Stimulated activated CD8-positive, alpha-beta memory T cell treated with anti-CD3 and anti-CD28 coated beads, Interleukin-15, amount 100 ng/mL, for 24 hours (primary cell): ENCODE measurements at places on chromosomes 1 and 21.
A peak's percentile ranks its signal among the peaks of the same experiment; 100 is the strongest.

DNA sequence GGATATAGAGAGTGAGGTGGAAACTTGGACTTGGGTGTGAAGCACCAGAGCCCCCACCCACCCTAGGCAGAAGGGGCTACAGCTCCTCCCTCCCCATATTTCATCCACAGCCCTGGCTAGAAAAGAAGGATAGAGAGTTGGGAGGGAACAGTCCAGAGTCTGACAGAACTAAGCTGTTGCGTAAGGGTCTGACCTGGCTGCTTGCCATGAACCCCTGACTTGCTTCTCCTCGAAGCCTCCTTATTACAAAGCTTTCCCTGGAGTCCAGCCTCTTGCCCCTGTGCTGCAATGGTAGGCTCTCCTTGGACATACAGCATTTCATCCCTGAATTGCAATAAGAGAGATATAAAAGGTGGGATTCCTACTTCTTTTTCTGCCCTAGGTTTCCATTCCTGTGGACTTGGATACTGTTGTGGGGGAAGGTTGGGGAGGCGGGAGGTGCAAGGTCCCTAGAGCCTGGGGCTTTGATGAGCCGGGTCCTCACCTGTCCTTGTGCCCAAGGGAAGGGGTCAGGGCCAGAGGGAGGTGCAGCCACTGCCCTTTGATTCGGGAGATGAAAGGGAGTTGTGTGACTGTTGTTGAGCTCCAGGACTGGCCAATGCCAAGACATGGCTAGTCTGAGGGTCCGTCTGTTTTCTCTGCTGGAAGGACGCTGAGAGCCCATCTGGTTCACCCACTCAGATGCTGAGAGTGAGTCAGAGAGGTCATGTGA is 2.7 kb downstream of the RHBG start:
- DNase-seq: no peak

DNA sequence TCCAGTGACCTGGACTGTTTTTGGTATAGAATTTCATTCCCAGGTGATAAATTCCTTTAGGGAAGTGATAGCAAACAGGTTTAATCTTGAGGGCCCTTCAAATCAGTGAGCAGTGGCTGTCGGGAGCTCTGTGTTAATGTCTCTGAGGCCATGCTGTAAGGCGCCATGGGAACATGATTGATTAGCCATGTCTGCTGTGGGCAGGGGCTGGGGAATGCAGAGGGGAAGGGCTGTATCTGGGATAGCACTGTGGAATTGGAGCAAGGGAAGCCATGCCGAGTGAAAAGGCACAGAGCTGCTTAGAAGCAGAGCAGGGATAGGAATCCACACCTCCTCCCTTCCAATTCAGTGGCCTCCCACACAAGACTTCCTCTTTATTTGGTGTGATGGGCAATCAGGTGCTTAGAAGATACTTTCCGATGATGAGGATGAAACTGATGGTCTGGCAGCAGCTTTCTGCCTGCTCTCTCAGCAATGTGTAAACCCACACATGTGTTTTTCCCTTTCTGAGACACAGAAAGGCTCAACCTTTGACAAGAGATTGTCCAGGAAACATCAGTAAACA is 83.8 kb upstream of the SSX2IP start:
- DNase-seq: no peak

DNA sequence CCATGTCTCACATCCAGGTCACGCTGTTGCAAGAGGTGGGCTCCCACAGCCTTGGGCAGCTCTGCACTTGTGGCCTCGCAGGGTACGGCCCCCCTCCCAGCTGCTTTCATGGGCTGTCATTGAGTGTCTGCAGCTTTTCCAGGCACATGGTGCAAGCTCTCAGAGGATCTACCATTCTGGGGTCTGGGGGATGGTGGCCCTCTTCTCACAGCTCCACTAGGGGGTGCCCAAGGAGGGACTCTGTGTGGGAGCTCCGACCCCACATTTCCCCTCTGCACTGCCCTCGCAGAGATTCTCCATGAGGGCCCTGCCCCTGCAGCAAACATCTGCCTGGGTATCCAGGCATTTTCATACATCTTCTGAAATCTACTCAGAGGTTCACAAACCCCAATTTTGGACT is 219.4 kb downstream of the LRRC7 start:
- DNase-seq: no peak

GRCh38 chr21:46604975-46605766 is at the start of gene S100B:
S100B (minus strand) TSS chr21:46605082; CDS start chr21:46602415, 2,667 bp downstream.
- DNase-seq: no peak

- no peak for DNase-seq
Observed at GRCh38 chr1:192810253-192810880, 1.5 kb downstream of the RGS2 start.

DNA sequence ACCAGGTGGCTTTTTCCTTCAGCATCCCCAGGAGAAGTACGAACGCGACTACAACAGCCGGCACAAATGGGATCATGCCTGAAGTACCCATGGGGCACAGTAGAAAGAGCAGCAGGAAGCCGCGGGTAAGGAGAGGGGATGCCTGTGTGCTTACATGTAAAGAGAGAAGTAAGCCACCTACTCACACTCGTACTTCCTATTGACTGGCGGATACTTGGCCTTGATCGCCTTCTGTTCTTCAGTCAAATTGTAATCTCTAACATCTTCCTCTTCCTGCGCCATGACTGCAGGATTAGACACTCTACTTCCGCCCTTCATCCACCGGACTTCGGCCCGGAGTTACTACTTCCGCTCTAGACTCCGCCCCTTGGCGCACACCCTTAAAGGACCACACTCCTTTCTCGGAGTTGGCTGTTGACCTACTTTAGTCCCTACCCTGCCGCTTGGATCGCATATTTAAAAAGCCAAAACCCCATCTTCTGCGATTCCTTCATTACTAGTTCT is at the start of gene ZBTB8OS:
Gene ZBTB8OS (minus strand): TSS at position 303 of the 504 bp plus-strand sequence. CDS start 21 bp downstream, at position 282.
- DNase-seq: peak; percentile 47

DNA sequence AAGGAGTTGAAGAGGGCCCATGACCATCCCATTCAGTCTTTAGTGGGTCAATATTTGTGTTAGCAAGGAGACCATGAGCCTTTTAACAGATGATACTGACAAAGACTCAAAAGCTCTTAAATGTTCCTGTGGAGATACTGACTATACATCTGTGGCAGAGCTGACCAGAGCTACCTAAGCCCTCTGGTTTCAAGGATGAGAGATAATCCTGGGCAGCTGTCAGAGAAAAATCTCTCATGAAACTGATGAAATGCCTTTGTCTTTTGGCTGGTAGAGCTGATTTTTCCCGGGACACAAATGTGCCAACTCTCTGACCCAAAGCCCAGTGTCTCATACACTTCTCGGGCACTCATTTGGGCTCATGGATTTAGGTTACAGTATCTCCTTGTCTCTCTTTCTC is 100.9 kb downstream of the XCL2 start:
- DNase-seq: no peak

- DNase-seq: no peak
Observed at GRCh38 chr1:50132347-50132894, 23.7 kb downstream of the ELAVL4 start.

DNA sequence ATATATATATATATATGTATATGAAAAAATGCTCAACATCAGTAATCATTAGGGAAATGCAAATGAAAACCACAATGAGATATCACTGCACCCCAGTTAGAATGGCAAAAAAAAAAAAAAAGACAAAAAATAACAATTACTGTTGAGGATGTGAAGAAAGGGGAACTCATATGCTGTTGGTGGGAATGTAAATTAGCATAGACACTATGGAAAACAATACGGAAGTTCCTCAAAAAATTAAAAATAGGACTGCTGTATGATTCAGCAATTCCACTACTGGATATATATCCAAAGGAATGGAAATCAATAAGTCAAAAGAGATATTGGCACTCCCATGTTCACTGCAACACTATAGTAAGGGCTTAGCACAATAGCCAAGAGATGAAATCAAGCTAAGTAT is 41.5 kb upstream of the CTBS start:
- DNase-seq: no peak

DNA sequence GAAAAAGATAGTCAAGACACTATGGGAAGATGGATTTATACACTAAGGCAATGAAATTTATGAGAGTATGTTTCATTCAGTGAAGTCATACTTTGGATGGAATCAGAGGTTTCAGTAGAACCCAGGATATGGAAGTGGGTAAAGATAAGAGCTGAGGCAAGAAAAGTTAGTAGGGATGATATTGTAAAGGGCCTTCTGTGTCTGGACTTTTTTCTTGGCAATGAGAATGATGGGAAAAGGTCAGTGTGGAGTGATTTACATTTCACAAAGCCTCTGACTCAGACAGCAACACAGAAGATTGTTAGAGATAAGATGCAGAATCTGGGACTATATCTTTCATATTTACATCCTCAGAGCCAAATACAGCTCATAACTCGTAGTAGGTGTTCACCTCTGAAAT is 32.1 kb downstream of the SH3BGR start:
- no peak for DNase-seq

GRCh38 chr1:246690100-246690499 is 34.1 kb upstream of the SCCPDH start:
- DNase-seq: no peak

DNA sequence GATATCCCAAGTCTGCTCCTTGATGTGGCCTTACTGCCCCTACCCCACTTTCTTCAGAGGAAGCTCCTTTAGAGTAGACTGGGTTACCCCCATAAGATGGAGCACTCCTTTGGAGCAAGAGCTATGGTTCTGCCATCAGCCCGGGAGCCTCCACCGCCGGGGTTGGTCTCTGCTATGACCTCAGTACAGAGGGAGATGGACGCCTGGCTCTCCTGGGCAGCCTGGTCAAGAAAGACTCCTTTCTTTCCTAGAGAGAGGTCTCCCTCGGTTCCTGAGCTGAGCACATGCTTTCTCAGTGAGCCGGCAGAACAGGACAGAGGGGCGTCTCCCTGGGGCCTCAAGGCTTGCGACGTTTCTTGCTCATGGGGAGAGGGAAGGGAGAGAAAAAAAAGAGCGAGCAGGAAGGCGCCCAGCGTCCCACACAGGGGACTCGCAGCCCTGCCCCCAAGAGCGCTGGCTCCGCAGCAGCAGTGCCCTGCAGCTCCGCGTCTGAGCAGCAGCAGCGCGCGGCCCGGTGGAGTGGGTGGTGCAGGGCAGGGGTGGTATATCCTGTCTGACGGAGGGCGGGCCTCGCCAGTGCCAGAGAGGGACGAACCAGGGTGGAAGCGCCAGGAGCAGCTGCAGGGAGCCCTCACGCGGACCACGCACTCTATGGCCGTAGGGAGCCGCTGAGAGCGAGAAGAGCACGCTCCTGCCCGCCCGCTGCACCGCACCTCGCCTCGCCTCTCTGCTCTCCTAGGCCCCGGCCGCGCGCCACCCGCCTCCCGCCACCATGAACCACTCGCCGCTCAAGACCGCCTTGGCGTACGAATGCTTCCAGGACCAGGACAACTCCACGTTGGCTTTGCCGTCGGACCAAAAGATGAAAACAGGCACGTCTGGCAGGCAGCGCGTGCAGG is at the start of gene PKP1:
Gene PKP1 (plus strand): TSS at position 576 of the 899 bp plus-strand sequence. CDS start 197 bp downstream, at position 773.
- no peak for DNase-seq

GRCh38 chr1:75469586-75470173 is 141.2 kb downstream of the SLC44A5 start:
- DNase-seq: no peak

DNA sequence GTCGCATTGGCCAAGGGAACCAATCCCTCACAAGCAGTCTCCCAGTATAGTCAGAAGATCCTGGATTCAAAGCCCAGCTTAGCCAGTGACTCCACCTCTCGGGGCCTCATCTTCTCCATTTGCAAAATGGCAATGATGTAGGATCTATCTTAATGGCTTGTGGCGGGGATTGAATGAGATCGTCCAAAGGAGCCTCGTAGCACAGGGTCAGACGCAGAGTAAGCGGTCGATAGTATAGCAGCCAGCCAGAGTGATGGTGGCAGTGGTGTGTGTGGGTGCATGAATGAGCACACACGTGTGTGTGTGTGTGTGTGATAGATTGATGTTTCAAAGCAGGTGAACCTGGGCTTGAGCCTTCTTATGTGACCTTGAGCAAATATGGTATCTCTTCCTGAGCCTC is 79.8 kb upstream of the WNT4 start:
- no peak for DNase-seq

GRCh38 chr21:41888749-41889376 is 9.7 kb upstream of the PRDM15 start:
- DNase-seq: no peak

GRCh38 chr1:57163325-57163724 is 197.5 kb upstream of the C8B start:
- no peak for DNase-seq

- DNase-seq: no peak
Observed at GRCh38 chr1:205629751-205630150, 2.1 kb downstream of the ELK4 start.

DNA sequence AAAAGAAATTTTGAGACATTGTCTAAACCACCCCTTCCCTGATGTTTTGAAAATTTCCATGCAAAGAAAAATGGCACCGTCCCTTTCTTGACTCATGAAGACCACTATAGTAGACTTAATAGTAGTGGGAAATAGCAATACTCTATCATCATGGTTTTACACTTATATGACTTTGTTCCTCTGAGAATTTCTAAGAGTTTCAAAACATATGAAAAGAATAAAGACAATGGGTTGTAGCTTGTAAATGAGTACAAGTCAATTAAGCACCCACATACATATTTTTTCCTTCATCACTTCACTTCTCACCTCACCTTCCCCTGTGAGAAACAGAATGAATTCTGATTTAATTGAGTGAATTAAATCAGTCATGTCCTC is 151.7 kb downstream of the LYPLAL1 start:
- no peak for DNase-seq

DNA sequence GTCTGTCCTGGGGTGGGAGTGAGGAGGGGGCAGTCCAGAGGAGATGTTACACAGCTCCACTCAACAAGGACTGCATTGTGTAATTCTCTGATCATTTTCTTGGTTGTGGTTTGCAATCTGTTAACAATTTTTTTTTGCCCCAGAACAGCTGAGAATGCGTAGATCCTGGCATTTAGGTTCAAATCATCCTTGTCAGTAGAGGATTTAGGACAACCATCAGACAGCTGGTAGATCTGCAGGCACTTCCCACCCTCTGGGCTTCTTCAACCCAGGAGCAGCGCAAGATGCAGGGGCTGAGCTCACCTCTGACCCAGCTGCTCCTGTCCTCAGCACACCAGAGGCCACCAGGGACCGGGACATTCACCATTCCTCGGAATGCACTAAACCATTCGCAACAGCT is 13.5 kb downstream of the BCAR3 start:
- no peak for DNase-seq

GRCh38 chr1:80054129-80054528 is 1047.6 kb upstream of the ADGRL4 start:
- DNase-seq: no peak

DNA sequence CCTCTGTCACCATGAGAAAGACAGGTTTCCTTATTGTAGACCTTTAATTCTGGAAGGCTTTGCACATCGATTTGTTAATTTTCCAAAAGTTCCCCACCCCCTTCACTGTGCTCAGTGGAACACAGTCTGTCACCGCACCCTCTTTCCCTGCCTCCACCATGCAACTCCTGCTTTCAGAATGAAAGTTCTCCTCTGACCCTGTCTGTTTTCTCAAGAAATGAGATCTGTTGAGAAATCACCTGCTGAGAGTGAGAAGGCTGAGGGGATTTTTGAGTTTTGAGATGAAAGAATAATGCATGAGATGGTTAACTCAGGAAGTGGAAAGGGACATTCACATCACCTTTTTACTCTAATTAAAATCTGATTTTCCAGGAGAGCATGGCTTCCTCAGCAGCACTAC is 99.6 kb downstream of the CYYR1 start:
- no peak for DNase-seq
